Left renal cortex interstitium (tissue), 4 donors: ENCODE measurements at places on chromosomes 5 and 9. TPM values are rescaled to one million over a fixed set of nuclear protein-coding genes. Genes with fewer than 3 reads are reported as not detected.

GRCh38 chr5:180287868-180288267 is 4.0 kb downstream of the MAPK9 start:
- DNase-seq = no peak

- DNase-seq = no peak
These were observed 5.7 kb downstream of the NKD2 start for GRCh38 chr5:1014346-1014745.

- DNase-seq = no peak
These were observed 186.1 kb downstream of the SMC2 start for GRCh38 chr9:104280178-104280560.

PCDHA6 gene
- 0.75 TPM for polyA plus RNA-seq

NUTM2G gene
- polyA plus RNA-seq = 1.6 TPM
